ENCODE measurements at places on chromosomes 11 and 22.

DNA sequence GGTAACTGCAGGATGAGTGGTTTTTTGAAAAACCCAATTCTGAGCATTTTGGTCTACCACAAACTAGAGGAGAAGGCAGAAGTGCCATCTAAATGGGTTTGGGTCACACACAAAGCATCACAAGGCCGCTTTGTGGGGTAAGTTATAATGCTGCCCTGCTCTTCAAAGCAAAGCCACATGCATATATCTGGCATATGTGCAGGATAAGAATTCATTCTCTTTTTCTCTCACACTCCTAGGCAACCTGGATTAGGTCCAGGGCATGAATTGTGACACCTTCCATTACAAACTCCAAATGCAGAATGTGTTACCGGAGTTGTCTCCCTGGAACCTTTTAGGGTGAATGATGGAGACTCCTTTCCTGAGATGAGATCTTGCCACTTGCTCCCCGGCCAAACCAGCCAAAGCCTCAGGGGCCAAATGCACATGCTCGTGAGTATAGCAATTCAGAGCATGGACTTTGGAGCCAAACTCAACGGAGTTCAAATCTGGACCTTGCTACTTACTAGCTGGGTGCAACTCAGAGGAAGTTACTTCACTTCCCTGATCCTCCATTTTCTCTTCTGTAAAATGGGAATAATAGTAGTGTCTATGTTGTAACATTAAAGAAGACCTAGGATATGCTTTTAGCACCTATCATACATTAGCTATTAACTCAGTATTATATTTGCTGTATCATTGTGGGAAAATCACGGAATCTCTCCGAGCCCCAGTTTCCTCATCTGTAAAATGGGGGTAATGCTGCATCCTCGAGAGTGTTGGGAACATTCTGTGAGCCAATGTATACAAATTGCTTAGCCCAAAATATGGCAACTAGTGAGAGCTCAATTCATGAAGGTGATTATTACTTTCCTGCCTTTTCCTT, 96.6 kb downstream of the COMMD9 start:
- DNase-seq, result no peak

GRCh38 chr11:88439356-88439755, 101.8 kb upstream of the CTSC start:
- no peak for DNase-seq

GRCh38 chr11:95308512-95309035, 77.6 kb upstream of the SESN3 start:
- DNase-seq, result no peak

DNA sequence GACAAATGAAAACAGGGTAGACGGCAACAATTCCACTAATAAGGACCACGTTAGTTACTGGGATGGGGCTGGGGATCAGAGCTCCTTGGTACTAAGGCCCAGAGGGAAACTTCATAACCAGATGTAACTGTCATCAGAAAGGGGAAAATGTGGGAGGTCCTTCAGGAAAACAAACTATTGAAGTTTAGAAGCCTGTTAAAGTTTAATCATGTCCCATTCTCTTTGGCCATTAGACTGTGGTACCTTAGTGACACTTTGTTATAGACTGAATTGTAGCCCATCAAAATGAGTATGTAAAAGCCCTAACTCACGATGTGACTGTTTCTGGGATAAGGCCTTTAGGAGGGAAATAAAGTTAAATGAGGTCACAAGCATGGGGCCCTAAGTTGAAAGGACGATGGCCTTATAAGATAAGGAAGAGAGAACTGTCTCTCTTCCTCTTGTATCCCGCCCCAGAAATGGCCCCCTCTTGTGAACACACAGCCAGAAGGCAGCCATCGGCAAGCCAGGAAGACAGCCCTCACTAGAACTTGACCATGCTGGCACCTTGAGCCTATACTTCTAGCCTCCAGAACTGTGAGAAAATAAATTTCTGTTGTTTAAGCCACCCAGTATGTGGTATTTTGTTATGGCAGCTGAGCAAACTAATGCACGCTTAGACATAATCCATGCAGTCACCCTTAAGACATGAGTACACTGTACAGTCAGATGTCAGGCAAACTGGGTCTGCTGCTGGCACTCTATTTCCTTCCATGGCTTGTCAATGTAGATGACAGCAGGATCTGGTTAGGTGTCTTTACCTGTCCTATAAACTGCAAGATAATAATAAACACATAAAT, 26.9 kb upstream of the USP47 start:
- no peak for DNase-seq

DNA sequence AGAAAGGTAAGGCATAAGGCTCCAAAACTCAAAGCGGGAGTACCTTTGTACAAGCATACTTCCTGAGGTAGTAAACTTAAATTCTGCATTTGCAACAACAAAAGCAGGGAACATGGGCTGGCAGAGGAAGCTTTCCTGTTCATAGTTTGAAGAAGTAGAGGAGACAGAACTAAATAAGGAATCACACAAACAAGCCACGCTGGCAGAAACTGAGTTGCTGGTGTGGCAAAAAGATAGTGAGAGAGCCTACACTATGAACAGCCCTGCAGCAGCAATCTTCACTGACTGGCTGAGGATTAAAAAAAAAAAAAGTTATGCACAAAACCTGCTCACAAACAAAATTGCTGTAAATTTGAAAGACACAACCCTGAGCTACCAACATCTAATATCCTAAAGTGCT, 46.5 kb downstream of the FCHSD2 start:
- no peak for DNase-seq

DNA sequence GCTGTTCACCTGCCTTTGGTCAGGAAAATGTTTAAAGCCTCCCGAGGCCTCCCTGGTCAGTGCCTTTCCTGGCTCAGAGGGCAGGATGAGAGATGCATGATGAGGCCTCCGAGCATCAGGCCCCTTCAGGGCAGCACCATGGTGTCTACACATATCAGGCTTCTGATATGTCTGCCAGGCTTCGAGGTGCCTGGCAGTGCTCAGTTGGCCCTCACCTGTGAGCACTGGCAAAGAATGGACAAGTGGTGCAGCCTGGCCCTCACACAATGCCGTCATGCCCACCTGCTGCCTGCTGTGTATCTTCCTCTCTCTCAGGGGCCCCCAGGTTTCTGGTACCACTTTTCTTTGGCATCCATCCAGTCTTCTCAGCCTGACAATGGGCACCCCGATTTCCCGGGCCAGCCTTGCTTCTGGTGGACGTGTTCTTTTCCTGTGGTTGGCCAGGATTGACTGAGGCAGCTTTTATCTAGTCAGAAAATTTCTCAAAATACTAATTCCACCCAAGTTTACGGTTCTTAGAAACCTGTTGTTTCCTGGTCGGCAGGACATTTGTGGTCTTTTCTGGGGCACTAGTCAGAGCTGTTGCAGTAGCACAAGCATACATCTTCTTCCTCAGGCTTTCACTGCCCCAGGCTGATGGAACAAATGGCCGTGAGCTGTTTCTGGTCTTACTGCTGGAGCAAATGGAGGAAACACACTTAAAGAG, 76.8 kb upstream of the SUSD2 start:
- no peak for DNase-seq

- no peak for DNase-seq
Observed at GRCh38 chr22:21725956-21726649, 9.5 kb downstream of the YPEL1 start.

DNA sequence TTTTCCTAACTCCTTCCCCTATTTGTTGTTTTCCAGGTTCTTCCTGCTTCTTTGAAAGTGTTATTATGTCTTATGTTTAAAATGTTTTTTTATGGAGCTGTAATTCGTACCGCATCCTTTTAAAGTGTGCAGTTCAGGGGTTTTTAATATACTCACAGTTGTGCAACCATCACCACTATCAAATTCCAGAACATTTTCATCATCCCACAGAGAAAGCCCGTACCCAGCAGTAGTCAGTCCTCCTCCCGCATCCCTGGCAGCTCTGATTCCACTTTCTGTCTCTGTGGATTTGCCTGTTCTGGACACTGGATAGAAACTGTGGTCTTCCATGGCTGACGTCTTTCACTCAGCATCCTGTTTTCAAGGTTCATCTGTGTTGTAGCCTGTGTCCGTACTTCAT, 73.7 kb downstream of the JAM3 start:
- DNase-seq, result no peak

DNA sequence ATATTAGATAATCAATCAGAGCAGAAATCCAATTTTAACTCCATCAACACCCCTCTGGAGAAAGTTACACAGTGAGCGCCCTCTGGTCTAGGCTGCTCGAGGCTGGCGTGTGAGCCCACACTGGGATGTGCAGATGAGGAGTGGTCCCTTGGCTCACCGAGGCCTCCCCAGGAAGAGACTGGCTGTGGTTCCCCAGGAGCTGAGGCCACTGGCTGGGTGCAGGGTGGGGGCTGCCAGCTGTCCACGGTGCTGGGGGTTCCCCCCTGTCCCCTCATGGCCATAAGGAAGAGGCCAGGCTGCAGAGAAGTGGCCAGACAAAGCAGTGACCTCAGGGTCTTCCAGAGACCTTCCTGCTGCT, 750.7 kb downstream of the BRD1 start:
- DNase-seq, result no peak

DNA sequence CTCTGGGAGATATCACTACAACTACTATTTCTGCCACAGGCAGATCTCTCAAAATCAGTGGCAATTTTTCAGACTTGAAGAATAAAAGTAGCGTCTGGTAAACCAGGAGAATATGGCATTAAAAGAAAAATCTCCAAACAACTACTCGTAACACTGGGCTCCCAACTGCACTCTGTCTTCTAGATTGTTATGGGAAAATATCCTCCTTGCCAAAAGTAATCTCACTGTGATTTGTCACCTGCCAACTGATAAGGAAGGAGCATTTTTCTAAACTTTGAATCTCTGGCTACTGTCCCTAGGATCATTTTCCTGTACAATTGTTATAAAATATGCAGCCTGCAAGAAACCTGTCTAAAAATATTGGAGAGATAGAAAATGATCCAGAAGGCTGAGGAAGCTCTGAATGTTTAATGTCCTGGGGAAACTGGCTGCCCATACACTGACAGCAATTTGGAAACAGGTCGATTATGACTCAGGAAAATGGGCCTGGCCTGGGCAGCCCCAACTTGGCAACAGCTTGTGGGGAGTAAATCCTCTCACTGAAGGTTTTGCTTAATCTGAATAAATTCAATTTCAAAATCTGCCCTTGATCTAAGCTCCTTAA, 90.5 kb upstream of the DBX1 start:
- no peak for DNase-seq

GRCh38 chr11:17298302-17298701, 21.8 kb downstream of the NUCB2 start:
- no peak for DNase-seq

DNA sequence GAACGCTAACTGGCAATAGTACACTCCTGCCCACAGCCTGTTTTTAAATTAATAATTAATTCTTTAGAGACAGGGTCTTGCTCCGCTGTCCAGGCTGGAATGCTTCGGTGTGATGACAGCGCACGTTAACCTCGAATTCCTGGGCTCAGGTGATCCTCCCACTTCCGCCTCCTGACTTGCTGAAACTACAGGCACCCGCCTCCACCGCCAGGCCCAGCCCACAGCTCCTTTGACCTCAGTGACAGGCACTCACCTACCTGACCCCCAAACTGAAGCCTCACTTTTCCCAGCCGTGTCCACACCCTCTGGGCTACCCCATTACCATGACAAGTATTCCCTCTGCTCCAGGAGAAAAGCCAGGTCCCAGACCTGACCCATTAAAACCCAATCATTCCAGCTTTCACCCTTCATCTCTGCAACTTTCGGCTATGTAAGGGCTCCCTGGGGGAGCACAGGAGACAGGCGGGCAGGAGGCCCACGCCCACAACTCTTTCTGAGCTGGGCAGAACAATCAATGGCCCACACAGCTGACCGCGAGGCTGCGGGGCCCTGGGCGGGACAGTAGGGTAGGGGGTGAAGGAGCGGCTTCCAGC, 730 bp downstream of the LMNTD2 start:
- DNase-seq, result no peak

DNA sequence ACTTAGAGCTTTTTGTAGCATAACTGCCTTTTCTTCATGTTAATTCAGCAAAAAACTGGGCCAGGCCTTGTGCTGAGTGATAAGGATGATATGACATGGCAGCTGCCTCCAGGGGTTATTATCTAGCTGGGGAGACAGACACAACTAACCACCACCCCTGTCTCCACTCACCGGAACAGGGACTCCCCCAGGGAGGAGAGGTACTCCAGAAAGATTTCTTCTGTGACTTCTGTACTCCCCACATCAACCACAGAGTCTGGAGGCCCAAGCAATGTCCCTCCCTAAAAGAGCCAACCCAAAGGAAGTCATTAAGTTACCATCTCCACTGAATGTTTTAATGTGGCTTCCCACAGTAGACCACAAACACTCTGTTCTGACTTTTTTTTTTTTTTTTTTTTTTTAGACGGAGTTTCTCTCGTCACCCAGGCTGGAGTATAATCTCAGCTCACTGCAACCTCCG, 14.3 kb upstream of the PMM1 start:
- DNase-seq, result no peak

DNA sequence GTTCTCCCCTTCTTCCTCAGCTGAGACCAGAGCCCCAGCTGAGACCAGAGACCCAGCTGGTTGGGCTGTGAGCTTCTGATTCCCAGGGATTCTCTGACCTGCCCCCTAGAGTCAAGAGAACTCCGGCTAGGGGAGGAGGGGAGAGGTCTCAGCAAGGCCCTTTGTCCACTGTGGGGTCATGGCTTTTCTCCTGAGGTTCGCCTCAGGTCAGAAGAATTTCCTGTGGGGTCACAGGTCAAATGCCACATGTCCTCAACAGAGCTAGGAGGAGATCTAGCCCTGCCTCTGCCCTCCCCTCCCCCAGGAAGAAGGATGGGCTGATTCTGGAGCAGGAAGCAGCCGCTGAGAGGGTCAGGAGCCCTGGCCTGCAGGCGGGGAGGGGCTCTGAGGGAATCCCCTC, 23.7 kb downstream of the HTR3A start:
- no peak for DNase-seq

DNA sequence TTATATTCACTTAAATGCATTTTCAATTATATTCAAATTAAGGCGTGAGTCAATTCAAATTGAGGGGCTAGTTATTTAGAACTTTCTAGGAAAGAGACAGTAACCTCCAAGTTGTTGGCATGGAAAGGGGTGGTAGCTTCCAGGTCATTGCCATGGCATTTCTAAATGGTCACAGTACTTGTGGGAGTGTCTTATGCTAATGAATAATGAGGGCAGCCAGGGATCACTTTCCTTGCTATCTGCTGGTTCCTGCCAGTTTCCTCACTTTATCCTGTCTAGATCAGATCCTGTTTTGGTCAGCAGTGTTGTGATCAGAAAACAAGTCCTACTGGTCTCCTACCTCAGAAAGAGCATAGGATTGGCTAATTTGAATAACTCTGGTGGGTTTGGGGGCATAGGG, 21.8 kb upstream of the RNASEH2C start:
- no peak for DNase-seq

DNA sequence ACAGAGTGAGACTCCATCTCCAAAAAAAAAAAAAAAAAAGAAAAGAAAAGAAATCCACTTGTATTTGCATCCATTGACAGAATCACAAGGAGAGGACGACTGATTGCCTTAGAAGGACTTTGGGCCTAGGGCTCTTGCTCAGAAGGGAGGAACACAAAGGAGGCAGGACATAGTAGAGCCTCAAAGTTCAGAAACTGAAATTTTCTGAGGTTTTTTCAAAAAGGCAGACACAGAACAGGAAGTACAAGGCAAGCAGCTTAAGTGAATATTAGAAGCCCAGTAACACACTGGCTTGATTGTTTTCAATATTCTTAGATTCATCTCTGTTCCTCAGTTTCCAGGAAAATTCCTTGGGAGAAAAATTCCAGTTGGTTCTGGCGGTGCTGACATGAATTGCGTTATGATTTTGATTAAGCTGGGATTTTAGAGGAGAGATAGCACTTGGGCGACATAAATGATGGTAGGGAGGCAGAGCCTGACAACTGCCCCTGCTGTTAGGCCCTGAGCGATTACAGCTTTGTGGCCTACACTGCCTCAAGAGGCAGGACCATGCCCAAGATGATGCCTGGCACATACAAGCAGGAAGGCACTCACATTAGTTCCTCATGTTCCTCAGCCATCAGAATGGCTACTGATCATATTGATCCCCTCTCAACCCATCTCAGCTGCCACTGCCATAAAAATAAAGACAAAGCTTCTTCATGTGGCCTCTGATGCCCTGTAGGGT, 15.3 kb downstream of the CLPB start:
- no peak for DNase-seq

Data from NCI-H187 (cell line).